ENCODE measurements at places on chromosomes 12 and 14.
A peak's percentile ranks its signal among the peaks of the same experiment; 100 is the strongest.

DNA sequence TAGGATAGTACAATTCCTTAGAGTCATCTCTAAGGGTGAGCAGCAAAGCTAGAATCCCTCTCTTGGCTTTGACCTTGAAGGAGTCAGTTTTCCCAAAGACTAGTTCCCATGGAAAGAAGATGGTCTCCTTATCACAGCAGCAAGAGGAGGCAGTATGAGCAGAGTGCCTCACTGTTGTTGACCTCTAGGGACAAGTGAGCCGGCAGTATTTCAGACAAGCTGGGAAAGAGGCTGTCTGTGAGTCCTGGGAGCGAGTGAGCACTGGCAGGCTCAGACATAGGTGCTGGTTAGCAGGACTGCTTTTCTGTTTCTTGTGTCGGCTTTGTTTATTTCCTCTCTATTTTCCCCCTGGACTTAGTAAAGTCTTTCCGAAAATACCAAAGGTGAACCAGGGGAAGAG lies 60.7 kb downstream of the NTF3 start:
- DNase-seq, result no peak

DNA sequence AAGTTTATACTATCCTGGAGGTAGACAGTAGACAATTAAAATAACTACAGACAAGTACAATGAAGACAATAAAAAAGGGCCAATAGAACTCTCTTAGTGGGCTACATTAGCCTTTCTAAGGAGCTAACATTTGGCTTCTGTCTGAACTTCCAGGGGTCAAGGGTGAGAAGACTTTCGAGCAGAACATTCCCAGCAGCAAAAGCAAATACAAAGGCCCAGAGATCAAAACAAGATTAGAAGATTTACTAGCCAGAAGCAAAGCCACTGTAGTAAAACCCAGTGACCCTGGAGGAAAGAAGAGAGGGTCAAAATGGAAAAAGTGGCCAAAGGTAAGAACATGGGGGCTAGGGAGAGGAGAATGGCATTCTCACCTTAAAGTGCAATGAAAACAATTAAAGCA lies 63.2 kb downstream of the ATP2B1 start:
- no peak for DNase-seq

DNA sequence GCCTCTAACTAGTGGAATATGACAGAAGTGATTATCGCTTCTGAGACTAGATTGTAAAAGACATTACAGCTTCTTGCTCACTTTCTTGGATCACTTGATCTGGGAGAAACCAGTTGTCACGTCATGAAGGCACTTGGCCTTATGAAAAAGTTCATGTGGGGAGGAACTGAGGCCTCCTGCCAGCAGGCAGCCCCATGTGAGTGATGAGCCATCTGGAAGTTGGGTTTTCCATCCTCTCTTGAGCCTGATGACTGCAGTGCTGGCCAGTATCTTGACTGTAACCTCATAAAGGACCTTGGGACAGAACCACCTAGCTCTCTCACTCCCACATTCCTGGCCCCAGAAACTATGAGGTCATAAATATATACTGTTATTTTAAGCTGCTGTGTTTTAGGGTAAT lies 28.0 kb downstream of the TTLL5 start:
- DNase-seq, result no peak

DNA sequence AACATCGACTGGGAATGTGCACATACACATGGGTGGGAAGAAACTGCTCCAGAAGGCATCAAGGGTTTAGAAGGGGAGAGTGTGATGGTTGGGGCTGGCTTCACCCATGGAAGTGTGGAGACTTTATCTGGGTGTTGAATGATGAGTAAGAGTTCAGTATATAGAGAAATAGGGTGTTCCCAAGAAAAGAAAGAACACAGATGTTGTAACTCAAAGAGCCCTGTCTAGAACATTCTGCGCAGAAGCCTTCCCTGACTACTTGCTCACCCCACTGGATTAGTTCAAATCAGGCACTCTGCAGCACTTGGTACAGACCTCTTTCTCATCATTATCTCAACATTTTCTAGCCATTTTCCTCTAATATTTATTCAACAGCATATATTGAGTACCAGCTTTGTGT lies 491.7 kb downstream of the SNAPC1 start:
- DNase-seq, result no peak

- no peak for DNase-seq
Observed at GRCh38 chr12:117041798-117042170, 57.4 kb downstream of the TESC start.

DNA sequence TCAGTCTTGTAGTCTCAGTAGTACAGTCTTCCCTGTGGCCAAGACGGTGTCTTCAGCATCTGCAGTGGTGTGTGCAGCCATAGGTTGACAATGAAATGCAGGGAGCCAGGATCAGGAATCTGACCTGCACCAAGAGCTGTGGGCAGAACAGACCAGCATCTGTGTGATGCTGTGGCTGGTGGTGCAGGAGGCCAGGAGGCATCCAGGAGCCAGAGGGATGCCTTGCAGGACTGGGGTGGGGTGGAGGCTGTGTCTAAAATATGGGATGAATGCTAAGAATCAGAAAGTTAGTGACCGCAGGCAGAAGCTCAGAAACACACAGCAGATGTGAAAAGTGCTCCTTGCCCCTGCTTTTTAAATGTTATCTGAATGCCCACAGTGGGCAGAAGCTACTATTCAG lies 209.7 kb downstream of the CACNA1C start:
- DNase-seq, result no peak

DNA sequence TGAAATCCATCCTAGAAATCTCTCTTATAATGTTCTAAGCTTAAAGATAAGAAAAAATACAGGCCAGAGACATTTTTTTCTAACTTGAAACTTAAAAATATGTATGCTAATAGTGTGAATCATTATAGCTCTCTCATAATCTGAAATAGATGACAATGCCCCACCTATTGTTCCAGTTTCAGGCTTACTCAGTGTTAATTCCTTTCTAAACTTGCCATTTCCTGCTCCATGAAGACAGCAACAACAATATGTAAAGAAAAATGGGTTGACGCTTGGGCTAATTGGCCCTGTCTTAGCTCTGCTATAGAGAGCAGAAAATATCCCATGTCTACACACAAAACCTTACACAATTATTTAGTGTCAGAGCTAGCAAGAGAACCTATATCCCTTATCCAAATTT lies 37.1 kb downstream of the LMO3 start:
- DNase-seq, result no peak

- no peak for DNase-seq
Observed at GRCh38 chr14:50774542-50775267, 56.3 kb downstream of the NIN start.

GRCh38 chr12:2769866-2770533 lies 24.8 kb upstream of the FKBP4 start:
- no peak for DNase-seq

- DNase-seq, result peak; percentile 41
Observed at GRCh38 chr14:51884086-51884927, 23.9 kb downstream of the GNG2 start.

DNA sequence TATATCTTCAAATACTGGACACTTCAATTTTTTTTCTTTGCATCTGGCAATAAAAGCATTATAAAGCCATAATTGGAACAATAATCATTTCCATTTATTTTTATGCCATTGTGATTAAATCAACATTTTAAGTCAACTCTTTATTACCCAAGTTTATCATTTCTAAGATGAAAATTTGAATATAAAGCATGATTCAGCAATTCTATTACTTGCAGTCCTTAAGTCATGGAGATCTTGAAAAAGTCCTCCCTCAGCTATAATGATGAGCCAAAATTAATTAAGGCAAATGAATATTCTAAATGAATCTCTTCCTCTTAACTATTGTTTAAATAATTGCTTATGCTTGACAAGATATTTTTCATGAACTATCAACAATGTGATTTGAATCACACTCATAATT lies 65.7 kb downstream of the LIN7A start:
- no peak for DNase-seq

GRCh38 chr12:2794191-2794735 lies 507 bp upstream of the FKBP4 start:
- no peak for DNase-seq

- no peak for DNase-seq
Observed at GRCh38 chr12:151579-151978, 62.4 kb downstream of the SLC6A12 start.

DNA sequence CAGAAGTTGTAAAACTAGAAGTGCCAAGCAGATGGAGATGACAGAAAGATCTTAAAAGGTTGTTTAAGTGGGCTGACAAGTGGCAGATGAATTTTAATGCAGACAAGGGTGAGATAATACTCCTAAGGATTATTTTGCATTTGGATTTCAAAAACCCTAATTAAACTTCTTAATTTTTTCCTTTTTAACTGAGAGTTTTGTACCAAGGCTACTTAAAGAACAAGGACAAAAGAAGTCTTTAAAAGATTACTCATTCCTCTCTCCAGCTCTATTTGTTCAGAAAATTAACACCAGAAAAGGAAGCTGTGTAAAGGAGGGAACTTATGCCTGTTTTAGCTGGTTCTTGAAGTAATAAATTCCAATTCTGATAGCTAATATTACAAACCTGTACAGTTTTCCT lies 275.4 kb downstream of the ETNK1 start:
- DNase-seq, result no peak

GRCh38 chr12:86698641-86698980 lies 442.4 kb upstream of the MGAT4C start:
- no peak for DNase-seq

DNA sequence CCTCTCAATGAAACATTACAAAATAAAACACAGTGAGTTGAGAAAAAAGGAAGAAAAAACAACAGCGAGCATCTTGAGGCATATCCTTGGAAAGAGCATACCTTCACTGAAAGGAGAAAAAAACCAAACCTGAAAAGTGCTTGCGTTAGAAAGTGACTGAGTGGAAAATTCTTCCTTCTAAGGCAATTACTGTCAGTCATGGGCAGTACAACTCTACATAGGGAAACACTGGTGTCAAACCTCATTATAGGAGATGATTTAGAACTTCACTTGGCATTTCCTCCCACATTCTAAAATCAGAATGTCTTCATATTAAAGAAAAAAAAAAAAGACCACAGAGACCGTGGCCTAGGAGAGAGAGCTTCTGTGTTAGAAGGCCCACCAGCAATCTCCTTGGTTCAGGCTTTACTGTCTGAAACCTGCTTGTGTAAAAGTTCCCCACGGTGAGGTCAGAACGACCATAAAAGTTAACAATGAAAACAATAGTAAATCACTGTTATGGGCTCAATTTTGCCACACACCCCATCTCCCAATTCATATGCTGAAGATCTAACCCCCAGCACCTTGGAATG lies 91.1 kb upstream of the CRY1 start:
- no peak for DNase-seq

GRCh38 chr12:68932961-68933893 lies at the start of gene CPM:
CPM (minus strand) TSS chr12:68933171; CDS start chr12:68932837, 334 bp downstream.
- DNase-seq, result no peak

DNA sequence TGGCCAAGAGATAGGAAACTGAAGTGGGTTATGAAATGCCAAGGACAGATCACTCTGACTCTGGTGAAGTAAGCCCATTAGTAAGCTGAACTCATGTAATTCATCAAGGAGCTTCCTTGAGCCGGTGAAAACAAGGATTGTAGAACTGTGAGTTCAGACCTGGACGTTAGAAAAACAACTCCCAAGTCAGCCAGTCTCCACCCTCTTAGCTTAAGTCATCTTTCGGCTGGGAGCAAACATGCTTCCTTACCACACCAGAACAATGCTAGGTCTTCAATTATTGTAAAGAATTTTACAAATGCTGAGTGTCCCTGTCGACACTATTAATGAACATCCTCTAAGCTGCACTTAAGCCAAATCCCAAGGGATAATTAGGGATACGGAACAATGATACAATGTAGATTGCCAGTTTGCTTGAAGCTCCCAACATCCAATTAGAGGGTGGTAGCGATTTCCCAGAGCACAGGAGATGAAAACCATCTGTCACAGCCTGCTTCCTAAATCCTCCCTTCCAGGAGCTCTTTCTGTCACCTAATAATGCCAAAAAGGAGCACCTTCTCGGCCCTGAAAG lies 45.7 kb upstream of the VASH1 start:
- DNase-seq, result no peak

- DNase-seq, result no peak
Observed at GRCh38 chr14:23348297-23348655, 4.4 kb downstream of the SLC22A17 start.

DNA sequence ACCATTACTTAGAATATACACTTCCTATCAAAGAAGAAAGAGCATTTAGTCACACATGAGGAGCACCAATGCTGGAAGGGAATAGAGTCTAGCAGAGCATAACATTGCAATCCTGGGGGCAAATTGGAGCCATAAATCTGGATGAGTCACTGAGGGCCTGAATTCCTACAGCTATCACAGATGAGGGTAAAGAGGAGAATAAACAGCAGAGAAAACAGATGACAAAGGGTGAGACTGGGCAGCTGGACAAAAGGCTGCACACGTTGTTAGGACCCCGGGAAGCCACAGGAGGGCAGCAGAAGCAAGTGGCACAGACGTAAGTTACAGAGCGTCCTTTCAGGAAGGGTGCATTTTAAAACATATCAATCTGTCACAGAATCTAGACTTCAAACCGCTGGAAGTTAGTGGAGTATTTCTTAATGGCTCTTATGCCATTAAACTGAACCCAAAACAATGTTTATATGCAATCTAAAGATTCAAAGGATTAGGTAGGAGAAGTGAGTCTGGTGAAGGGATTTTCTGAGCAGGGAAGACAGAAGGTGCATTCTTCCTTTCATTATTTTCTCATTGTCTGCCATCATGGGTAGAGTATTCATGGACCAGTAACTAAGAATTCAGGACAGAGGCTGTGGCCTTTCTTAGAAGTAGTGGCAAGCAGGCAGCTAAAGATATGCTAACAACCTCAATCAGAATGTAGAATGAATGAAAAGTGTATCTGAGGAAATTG lies 159.8 kb upstream of the DAAM1 start:
- DNase-seq, result no peak

- DNase-seq, result no peak
Observed at GRCh38 chr12:442235-442884, 17.4 kb upstream of the B4GALNT3 start.

GRCh38 chr12:31278424-31278823 lies 47.5 kb downstream of the SINHCAF start:
- no peak for DNase-seq

DNA sequence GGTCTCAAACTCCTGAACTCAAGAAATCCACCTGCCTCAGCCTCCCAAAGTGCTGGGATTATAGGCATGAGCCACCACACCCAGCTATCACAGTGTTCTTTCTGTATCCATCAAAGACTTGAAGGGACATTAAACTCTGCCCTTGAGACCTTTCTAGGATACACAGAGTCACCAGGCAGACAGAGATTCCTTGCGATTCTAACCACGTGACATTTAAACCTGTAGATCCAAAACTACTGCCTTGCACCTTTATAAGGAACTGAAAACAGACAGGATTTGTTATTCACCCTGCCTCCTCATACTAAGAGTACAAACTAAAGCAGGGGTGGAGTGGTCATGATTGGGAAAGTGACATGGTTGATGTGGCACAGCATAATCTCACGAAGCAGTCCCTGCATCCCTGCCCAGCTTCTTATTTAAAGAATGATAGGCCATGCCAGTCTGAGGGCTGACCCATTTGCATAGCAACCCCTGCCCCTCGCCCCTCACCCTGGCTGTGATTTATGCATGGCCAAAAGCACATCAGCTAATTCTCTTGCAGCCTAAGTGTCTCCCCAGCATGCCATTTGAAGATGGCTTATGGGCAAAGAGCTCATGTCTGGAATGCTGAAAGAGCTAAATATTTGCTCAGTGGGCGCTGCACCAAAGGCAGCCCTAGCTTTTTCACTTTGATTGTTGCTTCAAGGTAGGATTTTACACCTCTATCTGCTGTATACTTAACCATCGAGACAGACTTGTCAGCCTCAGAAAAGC lies 43.2 kb upstream of the MYBPC1 start:
- DNase-seq, result no peak

Data from SIG-M5 (cell line).